ENCODE measurements at places on chromosomes 5 and 9. TPM values are rescaled to one million over a fixed set of nuclear protein-coding genes. Genes with fewer than 3 reads are reported as not detected.
A peak's percentile ranks its signal among the peaks of the same experiment; 100 is the strongest.

DNA sequence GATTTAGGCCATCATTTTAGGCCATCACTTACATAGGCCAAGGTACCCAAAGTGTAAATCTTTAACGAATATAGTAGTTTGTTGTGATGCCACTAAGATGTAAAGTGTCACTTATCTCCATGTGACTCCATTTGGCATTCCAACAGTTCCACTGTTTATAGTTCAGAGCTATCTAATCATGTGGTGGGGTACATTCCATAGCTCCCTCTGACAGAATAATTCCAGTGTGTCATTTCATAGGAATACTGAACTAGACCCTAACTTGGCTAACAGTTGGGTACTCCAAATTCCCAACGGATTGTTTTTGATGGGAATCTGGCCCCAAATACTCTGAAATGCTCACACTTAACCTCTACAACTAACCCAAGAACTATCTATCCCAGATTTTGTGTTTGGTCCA, 76.7 kb upstream of the FST start:
- no peaks in the 10 kb centered on the region for H3K27me3 ChIP-seq
- no peak overlapping the region for H3K27ac ChIP-seq
- H3K4me3 ChIP-seq = no peak overlapping the region
- DNase-seq = no peak
- no peaks in the 10 kb centered on the region for H3K36me3 ChIP-seq

GRCh38 chr9:133349965-133350616, 2.1 kb downstream of the RPL7A start:
- no peaks in the 10 kb centered on the region for H3K27me3 ChIP-seq
- H3K36me3 ChIP-seq = peaks cover 68% of the 10 kb centered on the region
- no peak for DNase-seq
- no peak overlapping the region for H3K27ac ChIP-seq

DNA sequence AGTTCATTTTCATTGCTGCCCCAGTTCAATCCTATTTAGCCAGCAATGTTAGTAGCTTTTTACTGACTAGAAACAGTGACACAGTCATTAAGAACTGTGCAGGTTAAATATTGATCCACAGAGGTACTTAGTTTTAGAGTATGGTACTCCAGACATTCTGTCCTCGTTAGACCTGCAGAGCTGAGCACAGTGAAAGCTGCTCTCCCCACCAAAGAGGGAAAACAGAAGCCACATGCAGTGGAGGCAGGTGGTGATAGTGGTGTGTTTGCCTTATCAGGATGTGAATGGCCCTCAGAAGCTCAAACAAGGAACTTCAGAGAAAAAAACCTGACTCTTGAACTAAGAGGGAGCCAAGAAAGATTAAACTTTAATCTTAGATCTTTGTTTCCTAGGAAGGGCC, 75.5 kb downstream of the UNC13B start:
- H3K27ac ChIP-seq = peak overlapping the region; percentile 54
- peak overlapping the region; percentile 43 for H3K4me3 ChIP-seq
- H3K36me3 ChIP-seq = no peaks in the 10 kb centered on the region
- peak; percentile 49 for DNase-seq
- peaks cover 6% of the 10 kb centered on the region for H3K4me1 ChIP-seq

- H3K4me1 ChIP-seq = no peaks in the 10 kb centered on the region
- H3K36me3 ChIP-seq = no peaks in the 10 kb centered on the region
- no peak for DNase-seq
- no peak overlapping the region for H3K27ac ChIP-seq
Measured at GRCh38 chr5:58640011-58640410, 57.1 kb downstream of the RAB3C start.

DNA sequence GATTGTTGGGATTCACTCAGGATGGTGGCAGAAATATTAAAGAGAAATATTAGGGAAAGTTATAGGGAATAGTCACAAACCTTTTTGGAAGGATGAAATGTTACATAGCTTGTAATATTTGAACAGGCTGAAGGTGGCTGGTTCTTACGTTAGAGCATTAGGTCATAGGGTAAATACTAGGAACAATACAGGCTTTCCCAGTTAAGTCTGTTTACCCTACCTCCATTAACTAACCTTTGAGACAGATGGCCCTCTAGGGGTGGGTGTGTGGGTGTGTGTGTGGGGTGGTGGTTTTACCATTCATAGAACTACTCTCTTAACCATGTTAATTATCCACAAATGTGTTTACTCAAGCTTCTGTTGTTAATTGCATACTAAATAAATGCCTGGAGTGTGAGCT, 94.3 kb upstream of the STK32A start:
- H3K4me3 ChIP-seq = no peak overlapping the region
- H3K4me1 ChIP-seq = no peaks in the 10 kb centered on the region
- no peak overlapping the region for H3K27ac ChIP-seq
- no peak for DNase-seq
- no peaks in the 10 kb centered on the region for H3K27me3 ChIP-seq
- no peaks in the 10 kb centered on the region for H3K36me3 ChIP-seq

- H3K27me3 ChIP-seq = no peaks in the 10 kb centered on the region
- DNase-seq = no peak
- no peaks in the 10 kb centered on the region for H3K4me1 ChIP-seq
- H3K4me3 ChIP-seq = no peak overlapping the region
- no peaks in the 10 kb centered on the region for H3K36me3 ChIP-seq
Measured at GRCh38 chr9:121411993-121412392, 41.9 kb upstream of the STOM start.

GRCh38 chr9:2026220-2026997, 11.3 kb downstream of the SMARCA2 start:
- peaks cover 12% of the 10 kb centered on the region for H3K36me3 ChIP-seq
- H3K4me1 ChIP-seq = peaks cover 80% of the 10 kb centered on the region
- no peaks in the 10 kb centered on the region for H3K27me3 ChIP-seq
- no peak overlapping the region for H3K4me3 ChIP-seq
- H3K27ac ChIP-seq = peak overlapping the region; percentile 22

- no peaks in the 10 kb centered on the region for H3K4me1 ChIP-seq
- no peak for DNase-seq
- H3K36me3 ChIP-seq = no peaks in the 10 kb centered on the region
- H3K27ac ChIP-seq = no peak overlapping the region
- H3K4me3 ChIP-seq = no peak overlapping the region
Measured at GRCh38 chr5:121695307-121695706, 156.4 kb upstream of the FTMT start.

DNA sequence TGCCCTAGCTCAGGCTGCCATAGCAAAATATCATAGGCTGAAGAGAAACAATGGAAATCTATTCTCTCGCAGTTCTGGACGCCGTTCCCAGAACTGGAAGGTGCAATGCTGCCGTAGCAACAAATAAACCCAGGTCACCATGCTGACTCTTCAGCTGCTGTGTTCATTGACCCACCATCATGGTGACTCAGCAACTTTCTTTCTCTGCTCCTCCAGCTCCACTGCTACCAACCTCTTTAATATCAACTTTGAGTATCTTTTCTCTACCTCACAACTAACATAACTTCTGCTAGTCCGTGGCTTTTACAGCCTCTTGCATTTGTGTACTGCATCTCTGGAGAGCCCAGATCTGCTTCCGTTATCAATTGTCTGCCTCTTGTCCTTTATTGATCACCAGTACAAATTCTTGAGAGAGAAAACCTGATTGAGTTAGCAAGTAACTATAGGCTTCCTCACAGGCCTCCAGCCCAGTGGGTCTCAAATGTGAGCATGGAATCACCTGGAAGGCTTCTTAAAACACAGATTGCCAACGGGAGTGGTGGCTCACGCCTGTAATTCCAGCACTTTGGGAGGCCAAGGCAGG, 47.3 kb upstream of the SLC30A5 start:
- no peak for DNase-seq
- H3K4me3 ChIP-seq = no peak overlapping the region
- H3K27ac ChIP-seq = no peak overlapping the region
- no peaks in the 10 kb centered on the region for H3K27me3 ChIP-seq
- peaks cover 7% of the 10 kb centered on the region for H3K4me1 ChIP-seq

DNA sequence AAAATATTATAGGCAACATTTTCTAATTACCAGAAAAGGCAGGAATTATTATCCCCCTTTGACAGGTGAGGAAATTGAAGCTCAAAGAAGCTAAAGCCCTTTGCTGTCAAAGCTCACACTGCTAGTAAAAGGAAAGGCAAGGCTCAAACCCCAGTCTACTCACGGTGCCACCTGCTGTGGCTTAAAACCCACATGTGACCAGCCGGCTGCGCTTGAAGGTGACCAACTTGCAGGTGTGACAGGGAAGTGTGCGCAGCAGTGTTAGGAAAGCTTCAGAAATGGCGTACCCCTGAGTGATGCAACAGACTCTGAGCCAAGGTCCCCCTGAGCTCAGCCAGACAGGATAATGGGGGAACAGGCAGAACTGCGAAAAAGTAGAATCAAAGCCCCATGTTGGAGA, 45.2 kb downstream of the PAX5 start:
- peaks cover 64% of the 10 kb centered on the region for H3K27me3 ChIP-seq
- H3K4me1 ChIP-seq = no peaks in the 10 kb centered on the region
- DNase-seq = no peak
- no peak overlapping the region for H3K4me3 ChIP-seq

- DNase-seq = no peak
- H3K27ac ChIP-seq = no peak overlapping the region
- peaks cover 20% of the 10 kb centered on the region for H3K4me1 ChIP-seq
- no peak overlapping the region for H3K4me3 ChIP-seq
Measured at GRCh38 chr9:27371382-27371781, 74.4 kb upstream of the EQTN start.

- no peak overlapping the region for H3K27ac ChIP-seq
- H3K36me3 ChIP-seq = no peaks in the 10 kb centered on the region
- no peaks in the 10 kb centered on the region for H3K4me1 ChIP-seq
- H3K27me3 ChIP-seq = no peaks in the 10 kb centered on the region
- H3K4me3 ChIP-seq = no peak overlapping the region
Measured at GRCh38 chr9:76962732-76963131, 56.7 kb upstream of the FOXB2 start.

- H3K27me3 ChIP-seq = no peaks in the 10 kb centered on the region
- DNase-seq = no peak
- no peak overlapping the region for H3K27ac ChIP-seq
- no peak overlapping the region for H3K4me3 ChIP-seq
Measured at GRCh38 chr9:98021306-98022040, 35.1 kb upstream of the NANS start.

- DNase-seq = no peak
- no peak overlapping the region for H3K27ac ChIP-seq
- H3K36me3 ChIP-seq = no peaks in the 10 kb centered on the region
- H3K4me1 ChIP-seq = no peaks in the 10 kb centered on the region
- no peak overlapping the region for H3K4me3 ChIP-seq
Measured at GRCh38 chr9:82923092-82923911, 139.6 kb downstream of the RASEF start.

DNA sequence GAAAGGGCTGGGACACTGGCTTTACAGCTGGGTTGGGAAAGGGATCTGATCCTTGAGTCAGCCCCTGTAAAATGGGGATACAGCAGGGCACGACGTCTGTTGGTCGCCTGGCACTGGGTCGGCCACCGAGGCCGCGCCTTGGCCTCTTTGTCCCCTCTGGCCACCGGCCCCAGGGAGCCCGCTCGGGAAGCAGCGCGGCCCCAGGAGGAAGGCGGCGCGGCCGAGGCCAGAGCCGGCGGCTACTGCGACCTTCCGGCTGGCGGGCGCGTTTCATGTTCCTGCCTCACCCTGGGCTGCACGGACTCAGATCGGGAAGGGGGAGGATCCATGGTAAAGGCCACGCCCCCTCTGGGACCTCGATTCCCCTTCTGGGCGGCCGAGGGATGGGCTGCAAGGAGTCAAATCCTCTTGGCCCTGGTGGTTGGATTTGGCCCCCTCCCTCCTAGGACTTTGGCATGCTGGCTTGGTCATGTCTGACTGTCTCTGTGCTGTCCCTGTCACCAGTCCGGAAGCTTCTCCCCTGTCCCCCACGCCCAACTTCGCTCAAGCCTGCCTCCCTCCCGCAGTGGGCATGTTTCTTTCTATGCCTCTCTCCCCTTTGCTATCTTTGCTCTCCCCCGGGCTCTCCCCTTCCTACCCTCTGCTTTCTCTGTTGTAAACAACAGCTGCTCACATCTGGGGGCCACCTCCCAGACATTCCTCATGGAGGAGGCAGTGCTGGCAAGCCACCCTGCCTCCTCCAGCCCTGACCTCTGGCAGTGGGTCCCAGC, 25.8 kb downstream of the FPGS start:
- peak overlapping the region; percentile 83 for H3K27ac ChIP-seq
- H3K36me3 ChIP-seq = peaks cover 56% of the 10 kb centered on the region
- no peaks in the 10 kb centered on the region for H3K27me3 ChIP-seq
- DNase-seq = peak; percentile 84
- H3K4me3 ChIP-seq = peak overlapping the region; percentile 34

DNA sequence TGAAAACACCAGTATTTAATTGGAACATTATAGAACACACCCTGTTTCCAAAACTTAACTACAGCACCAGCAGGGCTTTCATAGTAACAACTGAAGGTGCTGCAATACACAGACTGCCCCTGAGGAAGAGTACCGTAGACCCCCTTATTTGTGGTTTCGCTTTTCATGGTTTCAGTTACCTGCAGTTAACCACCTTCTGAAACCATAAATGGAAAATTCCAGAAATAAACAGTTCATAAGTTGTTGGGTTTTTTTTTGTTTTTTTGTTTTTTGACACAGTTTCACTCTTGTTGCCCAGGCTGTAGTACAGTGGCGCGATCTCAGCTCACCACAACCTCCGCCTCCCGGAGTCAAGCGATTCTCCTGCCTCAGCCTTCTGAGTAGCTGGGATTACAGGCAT, 9.5 kb upstream of the GLDC start:
- H3K27ac ChIP-seq = no peak overlapping the region
- no peak for DNase-seq
- no peaks in the 10 kb centered on the region for H3K27me3 ChIP-seq
- no peak overlapping the region for H3K4me3 ChIP-seq
- H3K36me3 ChIP-seq = no peaks in the 10 kb centered on the region

DNA sequence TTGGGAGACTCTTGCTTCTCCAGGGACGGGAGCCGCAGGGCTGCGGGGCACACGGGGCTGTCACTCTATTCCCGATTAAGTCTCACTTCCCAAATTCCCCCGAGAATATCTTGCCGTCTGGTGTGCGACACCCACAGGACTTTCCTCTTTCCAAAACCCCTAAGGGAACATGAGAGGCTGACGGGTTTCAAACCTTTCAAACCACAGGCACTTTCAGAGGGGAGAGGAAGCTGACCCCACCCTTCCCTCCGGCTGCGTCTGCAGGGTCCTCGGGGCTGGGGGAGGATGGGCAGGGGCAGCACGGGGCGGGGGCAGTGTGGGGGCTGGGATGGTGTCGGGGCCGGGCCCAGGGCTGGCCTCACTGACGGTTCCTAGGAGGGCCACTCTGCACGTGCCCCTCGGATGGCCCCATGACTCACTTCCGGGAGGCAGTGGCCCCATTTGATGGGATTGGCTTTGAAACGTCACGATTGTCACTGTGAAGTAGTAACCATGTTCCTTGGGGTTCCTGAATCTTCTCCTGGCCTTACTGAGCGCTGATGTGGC, 38.2 kb downstream of the SLC9A3 start:
- DNase-seq = no peak
- peaks cover 43% of the 10 kb centered on the region for H3K27me3 ChIP-seq
- no peaks in the 10 kb centered on the region for H3K36me3 ChIP-seq
- peaks cover 8% of the 10 kb centered on the region for H3K4me1 ChIP-seq

GRCh38 chr5:150318613-150319483, 16.1 kb upstream of the ARSI start:
- no peaks in the 10 kb centered on the region for H3K36me3 ChIP-seq
- no peaks in the 10 kb centered on the region for H3K27me3 ChIP-seq
- no peak overlapping the region for H3K27ac ChIP-seq
- DNase-seq = no peak

CLIC3 gene
- total RNA-seq = 49.3 TPM

TCF7 gene
- 5.7 TPM for total RNA-seq

RORB gene
- total RNA-seq = 3.4 TPM

GNA14 gene
- total RNA-seq = 15.6 TPM

Measured in lower lobe of right lung (tissue), 2 donors.